ENCODE measurements at places on chromosomes 7 and 10.

GRCh38 chr10:111455776-111456426 is 379.1 kb downstream of the ADRA2A start:
- DNase-seq, result no peak

DNA sequence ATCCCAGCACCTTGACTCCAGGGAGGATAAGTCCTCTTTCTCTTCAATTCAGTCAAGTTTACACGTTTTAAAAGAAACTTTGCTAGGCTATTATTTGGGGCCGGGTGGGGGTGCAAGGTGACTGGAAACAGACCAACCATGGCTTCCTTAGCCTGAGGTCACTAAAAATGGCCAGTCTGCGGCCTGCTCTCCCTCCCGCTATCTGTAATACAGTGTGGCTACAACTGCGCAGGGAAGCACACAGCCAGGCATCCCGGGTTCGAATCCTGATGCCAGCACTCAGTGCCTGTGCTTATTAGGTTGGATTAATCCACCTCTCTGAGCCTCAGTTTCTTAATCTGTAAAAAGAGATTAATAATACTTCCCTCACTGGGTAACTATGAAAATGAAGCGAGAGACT is 19.5 kb downstream of the ATP6V1F start:
- no peak for DNase-seq

- DNase-seq, result no peak
These were observed 25.2 kb downstream of the DNAJB12 start for GRCh38 chr10:72329290-72330068.

- no peak for DNase-seq
These were observed 120.0 kb downstream of the DPP6 start for GRCh38 chr7:154172236-154172635.

DNA sequence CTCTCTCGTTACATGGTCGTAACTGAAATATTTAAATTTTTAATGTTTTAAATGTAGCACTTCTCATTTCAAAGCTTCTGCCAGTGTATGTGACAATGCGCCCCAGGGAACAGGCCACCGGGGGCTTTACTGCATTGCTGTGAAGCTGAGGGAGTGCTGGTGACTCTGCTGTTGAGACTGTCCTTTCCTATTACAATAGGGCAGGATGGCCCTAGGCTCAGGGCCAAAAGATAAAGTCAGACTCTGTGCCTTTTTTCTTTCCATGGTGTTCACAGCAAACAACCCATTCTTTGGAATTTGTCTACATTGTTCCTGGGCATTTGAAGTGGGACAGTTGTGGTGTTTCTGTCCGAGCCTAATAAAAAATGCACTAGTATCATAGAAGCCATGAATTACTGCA is 107.3 kb downstream of the GALNT11 start:
- DNase-seq, result no peak

All from caudate nucleus (tissue), 63 donors.